ENCODE measurements at places on chromosomes 12 and 14.

- no peak for DNase-seq
Observed at GRCh38 chr12:129827102-129827865, 76.5 kb downstream of the TMEM132D start.

- DNase-seq = no peak
Observed at GRCh38 chr12:6334359-6334758, 7.5 kb downstream of the TNFRSF1A start.

- DNase-seq = no peak
Observed at GRCh38 chr12:84361651-84362551, 550.7 kb downstream of the SLC6A15 start.

GRCh38 chr12:6632026-6632983, 3.5 kb downstream of the LPAR5 start:
- no peak for DNase-seq

DNA sequence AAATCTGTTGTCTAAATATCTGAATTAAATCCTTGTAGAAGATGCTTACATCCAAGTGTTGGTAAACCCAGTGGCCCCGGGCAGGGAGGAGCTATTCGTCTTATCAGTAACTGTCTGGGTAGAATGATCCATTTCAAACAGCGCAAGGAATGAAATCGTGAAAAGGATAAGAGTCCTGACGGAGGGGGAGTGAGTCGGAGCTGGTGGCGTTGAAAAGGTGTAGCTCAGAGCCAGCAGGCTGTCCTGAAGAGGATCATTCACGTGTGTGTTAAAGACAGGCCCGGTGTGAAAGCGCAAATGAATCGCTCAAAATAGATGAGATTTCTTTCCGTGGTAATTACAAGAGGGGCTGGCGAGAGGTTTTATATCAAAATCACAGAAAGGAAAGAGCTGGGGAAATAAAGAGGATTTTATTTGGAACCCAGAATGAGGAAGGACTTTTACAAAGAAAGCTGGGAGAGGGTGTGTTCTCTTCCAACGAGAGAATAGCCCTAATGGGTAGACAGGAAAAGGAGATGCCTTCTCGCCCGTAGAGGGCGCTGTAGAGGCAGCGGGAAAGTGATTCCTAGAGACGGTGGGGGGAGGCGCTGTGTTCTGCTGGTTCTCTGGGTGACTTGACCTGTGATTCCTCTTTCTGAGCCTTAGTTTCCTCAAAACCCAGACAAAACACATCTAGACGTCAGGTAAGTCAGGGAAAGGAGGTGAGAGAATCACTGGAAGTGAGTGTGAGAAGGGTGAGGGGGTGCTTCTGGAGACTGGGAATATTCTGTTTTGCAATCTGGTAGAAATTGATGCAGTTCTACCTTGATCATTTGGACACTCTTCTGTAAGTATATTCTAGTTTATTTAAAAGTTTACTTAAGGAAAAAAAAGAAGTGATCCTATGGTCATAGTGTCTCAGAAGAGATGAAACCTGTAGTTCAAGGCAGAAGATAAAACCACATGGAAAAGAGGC, 39.3 kb downstream of the SRRM4 start:
- no peak for DNase-seq

- no peak for DNase-seq
Observed at GRCh38 chr12:131591714-131592709, 118.9 kb upstream of the SFSWAP start.

GRCh38 chr12:113154351-113154973, 4.9 kb downstream of the CFAP73 start:
- DNase-seq = no peak

DNA sequence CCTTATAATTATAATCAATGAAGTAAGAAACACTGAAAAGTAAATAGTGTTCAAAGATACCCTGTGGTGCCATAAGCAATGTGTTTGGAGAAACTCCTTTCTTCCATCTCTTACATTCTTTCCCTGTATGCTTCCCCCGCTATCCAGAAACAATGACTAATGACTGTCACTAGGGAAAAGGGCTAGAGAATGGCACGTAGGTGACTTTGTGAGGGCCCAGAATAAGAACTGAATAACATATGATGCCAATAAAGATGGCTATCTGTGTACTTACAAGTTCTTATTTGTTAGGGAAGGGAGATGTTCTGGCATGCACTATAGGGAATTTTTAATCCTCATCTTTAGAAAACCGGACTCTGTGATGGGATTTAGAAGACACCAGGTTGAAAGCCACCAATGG, 4.7 kb upstream of the KRT7 start:
- DNase-seq = no peak
